ENCODE measurements at places on chromosomes 7 and 10.
A peak's percentile ranks its signal among the peaks of the same experiment; 100 is the strongest.

- no peak for DNase-seq
Observed at GRCh38 chr10:68870061-68870460, 31.1 kb upstream of the DDX50 start.

- DNase-seq, result no peak
Observed at GRCh38 chr7:119256446-119257131, 1016.4 kb upstream of the KCND2 start.

- peak; percentile 45 for DNase-seq
Observed at GRCh38 chr7:74401137-74401859, 52.4 kb upstream of the GTF2IRD1 start.

DNA sequence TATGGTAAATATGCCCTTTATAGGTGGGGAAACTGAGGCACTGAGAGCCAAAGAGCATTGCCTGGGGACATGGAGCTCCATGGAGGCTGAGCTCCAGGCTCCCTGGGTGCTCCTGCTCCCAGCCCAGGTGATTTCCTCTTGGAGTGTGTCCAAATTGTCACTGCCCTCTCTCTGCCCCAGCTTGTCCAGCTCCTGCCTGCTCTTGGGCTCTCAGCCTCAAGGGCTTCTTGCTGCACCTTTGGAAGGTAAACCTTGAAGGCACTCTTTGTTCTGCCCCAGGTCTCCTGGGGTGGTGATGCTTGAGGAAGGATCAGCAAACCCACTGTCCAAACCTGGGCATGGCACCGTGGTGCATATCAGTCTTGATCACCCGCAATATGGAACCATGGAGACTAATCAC, 166.1 kb downstream of the RPS24 start:
- no peak for DNase-seq

Measured in effector memory CD4-positive, alpha-beta T cell (primary cell).